Activated T-helper 1 cell treated with anti-CD3 and anti-CD28 coated beads, Interleukin-12 subunit alpha, Interleukin-12 subunit beta, Interleukin-2, Interleukin-4 antibody, amounts not matched to agents 30 ng/mL and 10 ng/mL and 1 ng/mL, durations not matched to agents 14 hours and 24 hours and 36 hours (primary cell): ENCODE measurements at places on chromosomes 1 and 21. TPM values are rescaled to one million over a fixed set of nuclear protein-coding genes. Genes with fewer than 3 reads are reported as not detected.

The SPRR2F gene
- total RNA-seq, result not detected in 2 replicates

The RBM11 gene
- total RNA-seq, result 0.66 and 0.86 TPM in 2 replicates

The DYNLT5 gene
- not detected in 2 replicates for total RNA-seq

The CLDN17 gene
- not detected in 2 replicates for total RNA-seq

The KPRP gene
- not detected in 2 replicates for total RNA-seq

The PODN gene
- total RNA-seq, result not detected in 2 replicates

The IFI44L gene
- 16.7 and 21.8 TPM in 2 replicates for total RNA-seq

The SPRR3 gene
- not detected in 2 replicates for total RNA-seq

The KCNT2 gene
- not detected in 2 replicates for total RNA-seq

The CD52 gene
- 394 and 411 TPM in 2 replicates for total RNA-seq

The TRIM17 gene
- total RNA-seq, result 1.4 and 1.7 TPM in 2 replicates

The MAP1LC3C gene
- total RNA-seq, result not detected in 2 replicates

The TFB2M gene
- 24.8 and 30.9 TPM in 2 replicates for total RNA-seq

The G0S2 gene
- total RNA-seq, result 501 and 509 TPM in 2 replicates

The TMOD4 gene
- total RNA-seq, result 2.6 and 2.9 TPM in 2 replicates

The MYOG gene
- not detected in 2 replicates for total RNA-seq

The ADAMTS4 gene
- total RNA-seq, result 0.23 and 0.24 TPM in 2 replicates

The PTAFR gene
- 0.24 and 0.62 TPM in 2 replicates for total RNA-seq

The TTC24 gene
- 3.7 and 4.1 TPM in 2 replicates for total RNA-seq

The CHAF1B gene
- 33.8 and 35.7 TPM in 2 replicates for total RNA-seq

The CACNA1E gene
- not detected in 2 replicates for total RNA-seq

The OSCP1 gene
- 0.39 and 0.96 TPM in 2 replicates for total RNA-seq

The FAM163A gene
- total RNA-seq, result not detected in 2 replicates

The IL24 gene
- 4.4 and 6.8 TPM in 2 replicates for total RNA-seq

The AVPR1B gene
- total RNA-seq, result not detected in 2 replicates

The CFAP57 gene
- total RNA-seq, result not detected in 2 replicates

The TMEM240 gene
- total RNA-seq, result 0.41 and 1.0 TPM in 2 replicates

The GPA33 gene
- 0.07 and 0.08 TPM in 2 replicates for total RNA-seq

The MYBPH gene
- total RNA-seq, result not detected in 2 replicates

The LCE1A gene
- total RNA-seq, result not detected in 2 replicates

The C1QB gene
- total RNA-seq, result not detected in 2 replicates

The RGS8 gene
- not detected in 2 replicates for total RNA-seq

The C1orf87 gene
- total RNA-seq, result not detected in 2 replicates

The NBPF26 gene
- total RNA-seq, result 6.2 and 7.2 TPM in 2 replicates

The SPRR2G gene
- total RNA-seq, result not detected in 2 replicates

The ANGPTL7 gene
- total RNA-seq, result not detected in 2 replicates

The CAMK2N1 gene
- 1.8 and 1.9 TPM in 2 replicates for total RNA-seq

The SLFNL1 gene
- total RNA-seq, result 0.18 TPM in 1 of 2 replicates, not detected in the other

The PHF13 gene
- 18.8 and 19.5 TPM in 2 replicates for total RNA-seq

The LCE1E gene
- total RNA-seq, result not detected in 2 replicates

The SPATA45 gene
- not detected in 2 replicates for total RNA-seq

The AIRE gene
- total RNA-seq, result not detected in 2 replicates

The ANKRD34A gene
- total RNA-seq, result 4.8 and 5.1 TPM in 2 replicates

The RXFP4 gene
- total RNA-seq, result 0.16 TPM in 1 of 2 replicates, not detected in the other

The ESPN gene
- 1.2 and 1.8 TPM in 2 replicates for total RNA-seq

The ROR1 gene
- total RNA-seq, result 0.05 TPM in 1 of 2 replicates, not detected in the other
